ENCODE measurements at places on chromosomes 6 and 20.

DNA sequence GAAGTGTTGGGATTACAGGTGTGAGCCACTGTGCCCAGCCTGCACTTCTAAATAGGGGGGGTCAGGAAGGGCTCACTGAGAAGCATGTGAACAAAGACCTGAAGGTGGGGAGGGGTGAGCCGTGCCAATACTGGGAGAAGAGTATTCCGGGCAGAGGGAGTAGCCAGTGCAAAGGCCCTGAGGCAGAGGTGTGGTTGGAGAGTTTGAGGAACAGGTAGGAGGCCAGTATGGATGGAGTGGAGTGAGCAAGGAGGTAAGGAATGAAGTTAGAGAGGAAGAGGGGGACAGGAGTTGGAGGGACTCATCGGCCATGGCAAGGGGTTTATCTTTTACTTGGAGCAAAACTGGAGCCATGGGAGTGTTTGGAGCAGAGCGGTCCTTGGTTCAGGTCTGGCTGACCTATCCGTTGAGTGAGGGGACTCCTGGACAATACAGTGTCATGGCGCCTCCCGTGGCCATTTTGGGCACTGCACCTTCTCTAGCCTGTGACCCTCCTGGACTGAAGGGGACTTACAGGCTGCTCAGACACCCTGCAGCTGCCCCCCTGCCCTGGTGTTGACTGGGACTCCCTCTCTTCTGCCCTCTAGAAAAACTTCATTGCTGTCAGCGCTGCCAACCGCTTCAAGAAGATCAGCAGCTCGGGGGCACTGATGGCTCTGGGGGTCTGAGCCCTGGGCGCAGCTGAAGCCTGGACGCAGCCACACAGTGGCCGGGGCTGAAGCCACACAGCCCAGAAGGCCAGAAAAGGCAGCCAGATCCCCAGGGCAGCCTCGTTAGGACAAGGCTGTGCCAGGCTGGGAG is 12.1 kb downstream of the FOXS1 start:
- DNase-seq, result peak; percentile 45

DNA sequence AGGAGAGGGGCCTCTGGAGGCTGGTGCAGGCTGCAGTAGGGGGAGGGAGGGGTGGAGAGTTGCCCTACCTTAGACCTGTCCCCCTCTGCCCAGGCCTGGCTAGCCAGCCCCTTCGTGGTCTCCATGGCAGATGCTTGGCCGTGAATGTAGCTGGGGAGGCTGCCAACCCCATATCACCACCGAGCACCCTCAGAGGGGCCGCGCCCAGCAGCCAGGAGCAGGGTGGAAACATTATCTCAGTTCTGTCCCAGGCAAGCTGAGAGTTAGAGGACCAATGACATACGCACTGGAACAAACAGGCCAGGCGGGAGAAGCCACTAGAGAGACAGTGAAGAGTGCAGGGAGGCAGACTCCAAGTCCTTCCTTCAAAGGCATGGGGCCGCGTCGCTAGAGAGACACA is 66.5 kb downstream of the LRFN2 start:
- DNase-seq, result no peak

GRCh38 chr20:38110525-38111178 is 54.4 kb downstream of the TGM2 start:
- no peak for DNase-seq

- DNase-seq, result no peak
Measured at GRCh38 chr6:1079525-1079924, 232.4 kb upstream of the FOXQ1 start.

GRCh38 chr6:26445934-26446667 is 5.8 kb downstream of the BTN3A3 start:
- DNase-seq, result no peak

DNA sequence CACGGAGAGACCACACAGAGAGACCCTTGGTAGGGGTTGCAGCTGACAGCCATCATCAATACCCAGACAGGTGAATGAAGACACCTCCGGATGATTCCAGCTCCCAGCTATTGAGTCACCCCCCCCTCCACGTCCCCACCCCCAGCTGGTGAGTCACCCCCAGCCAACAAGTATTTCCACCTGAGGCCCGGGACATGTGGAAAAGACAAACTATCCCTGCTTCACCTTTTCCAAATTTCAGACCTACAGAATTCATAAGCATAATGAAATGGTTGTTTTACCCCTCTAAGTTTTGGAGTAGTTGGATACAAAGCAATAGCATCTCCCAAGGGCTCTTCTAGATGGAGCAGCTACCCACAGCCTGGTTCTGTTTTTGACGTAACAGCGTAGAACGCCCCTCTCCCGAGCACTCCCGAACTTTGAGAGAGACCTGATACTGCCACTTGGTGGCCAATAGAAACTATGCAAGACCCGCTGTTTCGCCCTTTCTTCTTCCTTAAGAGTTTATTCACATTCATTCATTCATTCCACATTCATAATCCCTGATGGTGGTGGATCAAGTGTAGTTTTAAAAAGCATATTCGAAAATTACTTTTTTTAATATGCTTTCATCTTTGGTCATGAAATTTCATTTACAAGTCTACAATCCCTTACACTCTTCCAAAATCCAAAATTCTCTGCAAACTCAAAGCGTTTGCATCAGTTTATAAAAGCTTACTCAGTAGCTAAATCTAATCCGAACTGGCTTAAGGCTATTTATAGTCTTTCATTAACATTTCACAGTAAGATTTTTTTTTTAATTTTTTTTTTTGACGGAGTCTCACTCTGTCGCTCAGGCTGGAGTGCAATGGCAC is 15.1 kb upstream of the PPP1R16B start:
- DNase-seq, result peak; percentile 2

- no peak for DNase-seq
Measured at GRCh38 chr20:48942730-48943129, 21.2 kb downstream of the ARFGEF2 start.

DNA sequence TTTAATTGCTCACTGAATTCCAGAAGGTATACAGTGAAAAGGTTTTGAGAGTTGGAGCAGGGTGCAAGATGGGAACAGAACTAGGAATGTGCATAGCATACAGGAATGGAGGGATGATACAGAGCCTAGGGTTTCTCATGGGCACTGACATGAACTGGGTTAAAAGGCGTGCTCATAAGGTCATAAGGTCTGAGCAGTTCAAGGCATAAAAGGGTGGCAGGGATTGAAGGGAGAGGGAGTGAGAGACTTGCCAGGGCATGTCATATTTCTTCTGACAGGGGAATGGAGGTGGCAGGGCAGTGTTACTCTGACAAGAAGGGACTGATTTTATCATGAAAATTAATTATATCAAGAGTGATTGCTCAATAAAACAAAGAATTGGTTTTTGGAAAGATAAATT is 4.7 kb downstream of the MLIP start:
- no peak for DNase-seq

DNA sequence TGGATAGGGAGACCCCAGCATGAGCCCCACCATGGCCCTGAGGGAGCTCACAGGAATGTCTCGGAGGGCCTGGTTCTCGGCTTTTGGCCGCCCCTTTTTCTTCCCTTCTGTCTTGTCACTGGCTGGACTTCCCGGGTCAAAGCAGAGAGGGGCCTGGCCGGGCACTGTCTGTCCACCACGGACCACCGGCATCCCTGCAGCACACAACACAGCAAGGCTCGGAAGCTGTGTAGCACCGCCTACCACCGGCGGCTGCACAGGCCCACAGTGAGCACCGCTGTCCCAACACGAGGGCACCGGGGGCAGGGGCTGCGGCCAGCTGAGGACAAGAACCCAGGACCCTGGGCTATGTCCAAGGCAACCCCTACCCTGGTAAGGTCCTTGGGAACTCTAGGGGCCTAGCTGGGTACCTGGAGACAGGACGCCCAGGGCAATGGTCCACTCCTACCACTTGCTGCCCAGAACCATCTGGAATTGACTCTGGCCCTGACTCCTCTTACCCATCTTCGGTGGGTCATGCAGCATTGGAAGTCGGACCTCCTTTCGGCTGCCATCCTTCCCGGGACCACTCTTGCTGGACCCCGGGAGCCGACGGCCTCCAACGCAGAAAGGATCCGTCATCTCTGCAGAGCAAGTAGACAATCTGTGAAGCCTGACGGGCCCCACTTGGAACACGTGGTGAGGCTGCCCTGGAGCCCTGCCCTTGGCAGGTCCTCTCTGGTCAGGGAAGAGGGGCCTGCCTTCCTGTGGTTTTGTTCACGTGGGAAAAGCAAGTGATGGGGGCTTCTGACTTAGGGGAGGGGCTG is 2.2 kb downstream of the ZNF512B start:
- no peak for DNase-seq

- DNase-seq, result no peak
Measured at GRCh38 chr20:61448386-61448785, 196.3 kb downstream of the CDH4 start.

GRCh38 chr6:128570680-128571063 is 50.3 kb upstream of the PTPRK start:
- DNase-seq, result no peak

GRCh38 chr6:143015300-143015706 is 45.4 kb upstream of the AIG1 start:
- DNase-seq, result no peak

DNA sequence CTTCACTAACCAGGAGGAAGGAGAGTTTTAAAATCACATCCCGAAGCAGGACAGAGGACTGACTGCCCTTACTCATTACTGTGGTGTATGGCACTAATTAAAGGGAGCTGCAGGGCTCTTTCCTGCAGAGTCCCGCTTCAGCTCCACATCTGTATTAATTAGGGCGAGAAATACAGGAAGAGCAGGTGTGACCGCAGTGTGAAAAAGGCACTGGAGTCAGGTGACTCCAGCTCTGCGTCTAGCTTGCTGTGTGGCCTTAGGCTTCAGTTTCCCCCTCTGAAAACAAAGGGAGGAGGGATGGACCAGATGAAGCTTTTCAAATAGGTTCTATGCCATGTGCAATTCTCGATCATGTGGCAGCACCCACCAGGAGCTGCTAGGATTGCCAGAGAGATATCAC is 34.0 kb downstream of the KIAA1755 start:
- DNase-seq, result no peak

- no peak for DNase-seq
Measured at GRCh38 chr20:32727683-32728082, 15.6 kb downstream of the COMMD7 start.
